ENCODE measurements at places on chromosomes 1 and 21.

DNA sequence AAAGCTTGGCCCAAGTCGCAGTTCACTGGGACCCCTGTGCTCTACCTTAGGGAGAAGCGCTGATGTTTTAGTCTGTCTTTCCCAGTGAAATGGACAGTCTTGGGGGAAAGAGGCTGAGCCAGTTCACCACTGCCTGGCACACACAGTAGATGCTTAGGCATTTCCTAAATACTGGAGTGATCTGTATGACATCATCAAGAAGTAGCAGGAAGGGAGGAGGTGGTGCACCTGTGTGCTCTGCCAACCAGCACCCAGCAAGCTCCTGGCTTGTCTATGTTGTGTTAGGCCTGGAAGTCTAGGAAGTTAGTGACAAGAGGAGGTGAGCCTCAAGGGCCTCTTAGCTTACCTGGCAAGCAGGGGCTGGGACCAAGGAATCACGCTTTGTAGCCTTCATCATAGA is 158.2 kb upstream of the NFIA start:
- no peak for DNase-seq

DNA sequence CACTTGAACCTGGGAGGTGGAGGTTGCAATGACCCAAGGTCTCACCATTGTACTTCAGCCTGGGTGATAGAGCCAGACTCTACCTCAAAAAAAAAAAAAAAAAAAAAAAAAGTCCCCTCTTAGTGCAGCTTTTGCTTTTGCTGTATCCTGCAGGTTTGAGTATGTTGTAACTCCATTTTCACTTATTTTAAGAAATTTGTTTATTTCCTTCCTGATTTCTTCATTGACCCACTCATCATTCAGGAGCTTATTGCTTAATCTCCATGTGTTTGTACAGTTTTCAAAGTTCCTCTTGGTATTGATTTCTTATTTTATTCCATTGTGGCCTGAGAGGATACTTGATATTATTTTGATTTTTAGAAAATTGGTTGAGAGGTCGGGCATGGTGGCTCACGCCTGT is 50.9 kb upstream of the AK4 start:
- DNase-seq: no peak

- DNase-seq: no peak
Measured at GRCh38 chr1:160580221-160580812, 1.0 kb upstream of the CD84 start.

GRCh38 chr1:58032611-58033073 is 513.9 kb downstream of the OMA1 start:
- DNase-seq: no peak

DNA sequence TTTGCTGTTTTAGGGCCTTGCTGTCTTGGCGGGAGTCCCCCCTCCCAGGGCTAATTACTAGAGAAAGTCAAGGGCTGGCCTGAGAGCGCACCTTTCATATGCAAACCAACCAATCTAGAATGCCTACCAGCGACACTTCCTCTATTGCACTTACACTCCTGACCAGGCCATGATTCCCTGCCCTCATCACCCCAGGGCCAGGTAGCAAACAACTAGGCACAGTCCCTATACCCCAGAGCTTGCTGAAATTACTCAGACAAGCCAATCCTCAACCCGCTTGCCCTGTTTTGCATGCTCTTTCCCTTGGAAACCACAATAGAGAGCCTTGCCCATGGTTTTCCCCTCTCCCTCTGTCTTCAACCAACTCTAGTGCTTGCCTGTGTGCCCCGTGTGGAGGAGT is 70.3 kb downstream of the URB2 start:
- no peak for DNase-seq

DNA sequence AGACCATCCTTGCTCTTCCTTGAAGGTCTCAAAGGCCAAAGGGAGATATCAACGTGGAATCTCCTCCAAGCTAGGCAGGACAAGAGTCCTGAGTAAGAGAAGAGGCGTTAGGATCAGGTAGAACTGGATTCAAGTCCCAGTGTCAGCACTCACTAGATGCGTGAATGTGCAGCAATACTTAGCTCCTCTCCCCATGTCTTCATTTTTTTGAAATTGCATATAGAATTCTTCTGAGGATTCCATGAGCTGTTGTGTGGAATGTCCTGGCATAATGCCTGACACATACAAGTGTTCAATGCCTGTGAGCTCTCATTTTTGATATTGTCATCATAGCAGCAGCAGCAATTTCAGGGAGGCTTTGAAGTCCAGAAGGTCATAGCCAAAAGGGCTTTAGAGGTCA is 333.2 kb downstream of the KCNH1 start:
- no peak for DNase-seq

DNA sequence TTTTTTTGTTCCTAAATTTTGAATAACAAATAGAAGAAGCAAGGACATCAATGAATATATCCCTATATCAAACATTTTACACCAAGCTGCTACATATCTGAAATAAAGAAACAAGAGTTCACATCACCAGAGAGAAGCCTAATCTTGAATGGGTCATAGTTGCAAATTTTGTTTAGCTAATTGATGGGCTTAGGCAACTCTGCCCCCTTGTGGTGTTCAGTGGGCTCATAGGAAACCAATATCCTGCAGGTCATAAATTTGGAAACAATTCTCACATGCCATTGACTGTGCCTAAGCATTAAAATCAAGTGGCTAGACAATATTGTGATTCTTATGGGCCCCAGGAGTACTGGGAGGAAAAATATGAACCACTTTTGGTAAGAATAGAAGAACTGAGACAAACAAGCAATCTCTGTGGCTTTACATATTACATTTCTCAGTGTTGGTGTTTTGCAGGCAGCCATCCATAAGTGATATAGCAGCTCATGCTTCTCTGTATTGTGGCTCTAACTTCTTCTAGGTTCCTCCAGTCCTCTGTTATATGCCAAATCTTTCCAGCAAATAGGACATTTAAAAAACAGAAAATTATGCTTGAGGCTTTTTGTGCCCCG is 1262.8 kb upstream of the PRMT6 start:
- DNase-seq: no peak

- DNase-seq: no peak
Measured at GRCh38 chr21:41119901-41120300, 48.1 kb upstream of the BACE2 start.

- DNase-seq: no peak
Measured at GRCh38 chr1:97826820-97827219, 94.0 kb downstream of the DPYD start.

- DNase-seq: no peak
Measured at GRCh38 chr1:44239961-44240371, 26.7 kb downstream of the DMAP1 start.

DNA sequence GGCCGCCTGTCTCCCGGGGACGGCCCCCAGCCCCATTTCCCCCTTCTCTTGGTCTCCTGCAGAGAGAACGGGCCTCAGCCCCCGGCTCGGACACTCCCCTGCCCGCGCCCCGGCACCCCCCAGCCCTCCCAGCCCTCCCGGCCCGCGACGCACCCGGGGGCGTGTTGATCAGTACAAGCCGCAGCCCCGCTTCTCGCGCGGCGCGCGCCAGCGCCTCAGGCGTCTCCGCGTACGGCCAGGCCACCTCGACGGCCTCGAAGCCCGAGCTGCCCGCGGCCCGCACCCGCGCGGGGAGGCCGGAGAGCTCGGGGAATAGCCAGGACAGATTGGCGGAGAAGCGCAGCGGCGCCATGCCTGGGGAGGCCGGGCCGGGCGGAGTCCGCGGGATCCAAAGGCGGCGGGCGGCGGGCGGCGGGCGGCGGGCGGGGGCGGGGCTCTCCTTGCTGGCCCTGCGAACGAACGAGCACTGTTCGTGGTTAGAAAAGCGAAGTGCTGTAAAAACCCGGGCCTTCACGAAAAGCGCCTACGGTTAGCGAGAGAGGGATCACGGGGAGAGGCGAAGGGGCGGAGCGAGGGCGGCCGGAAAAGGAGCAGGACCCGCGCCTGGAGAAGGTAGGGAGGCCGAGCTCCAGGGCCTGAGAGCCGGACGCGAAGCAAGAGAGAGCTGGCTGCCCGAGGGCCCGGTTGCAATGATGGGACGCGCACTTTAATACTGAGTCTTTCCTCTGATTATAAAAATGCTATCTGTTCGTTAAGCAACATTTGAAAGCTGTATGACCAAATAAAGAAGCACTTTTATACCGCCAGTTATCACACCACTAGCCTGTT is at the start of gene HYI:
TSS of gene HYI (minus strand) at position 490 of the 828 bp plus-strand sequence. CDS start at position 352, 138 bp downstream.
- peak; percentile 48 for DNase-seq

GRCh38 chr21:45699966-45700365 is 56.4 kb downstream of the PCBP3 start:
- DNase-seq: no peak

DNA sequence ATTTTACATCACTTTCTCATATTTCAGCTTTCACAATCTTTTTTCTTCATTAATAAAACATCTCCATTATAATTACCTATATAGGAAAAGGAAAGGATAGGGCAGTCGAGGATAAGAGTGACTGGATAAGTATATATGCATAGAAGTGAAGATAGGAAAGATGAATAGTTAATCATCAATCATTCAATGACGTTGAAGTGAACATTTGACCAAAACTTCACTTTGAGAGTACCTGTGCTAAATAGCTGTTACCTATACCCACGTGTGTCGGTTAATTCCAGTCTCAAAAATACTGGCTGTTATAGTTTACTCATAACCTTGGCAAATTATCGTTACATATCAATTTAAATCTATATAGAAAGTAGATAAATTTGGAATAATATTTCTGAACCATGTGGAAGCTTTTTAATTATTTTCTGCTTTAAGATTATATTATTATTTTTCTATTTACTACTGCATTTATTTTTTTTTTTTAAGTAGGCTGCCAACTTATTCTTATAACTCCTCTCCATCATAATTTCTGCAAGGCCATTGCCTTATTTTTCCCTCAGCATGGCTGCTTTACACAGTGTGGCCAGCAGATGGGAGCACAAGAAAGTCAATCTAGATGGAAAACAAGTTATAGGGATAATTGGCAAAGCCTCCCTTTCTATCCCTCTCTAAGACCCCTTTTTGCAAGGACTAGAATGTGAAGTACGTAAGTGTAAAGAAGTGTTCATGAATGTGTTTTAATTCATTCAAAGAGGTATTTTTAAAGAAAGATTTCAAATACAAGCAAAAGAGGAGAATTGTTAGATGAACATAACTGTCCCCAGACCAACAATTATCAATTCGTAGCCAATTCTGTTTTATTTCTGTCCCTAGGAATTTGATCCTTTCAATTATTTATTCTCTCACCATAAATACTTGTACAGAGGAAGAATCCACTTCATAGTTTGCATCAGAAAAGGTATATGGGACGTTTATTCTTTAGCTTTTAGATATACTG is 290.4 kb downstream of the KCNT2 start:
- DNase-seq: no peak
